ENCODE measurements at places on chromosomes 6 and 20.
A peak's percentile ranks its signal among the peaks of the same experiment; 100 is the strongest.

DNA sequence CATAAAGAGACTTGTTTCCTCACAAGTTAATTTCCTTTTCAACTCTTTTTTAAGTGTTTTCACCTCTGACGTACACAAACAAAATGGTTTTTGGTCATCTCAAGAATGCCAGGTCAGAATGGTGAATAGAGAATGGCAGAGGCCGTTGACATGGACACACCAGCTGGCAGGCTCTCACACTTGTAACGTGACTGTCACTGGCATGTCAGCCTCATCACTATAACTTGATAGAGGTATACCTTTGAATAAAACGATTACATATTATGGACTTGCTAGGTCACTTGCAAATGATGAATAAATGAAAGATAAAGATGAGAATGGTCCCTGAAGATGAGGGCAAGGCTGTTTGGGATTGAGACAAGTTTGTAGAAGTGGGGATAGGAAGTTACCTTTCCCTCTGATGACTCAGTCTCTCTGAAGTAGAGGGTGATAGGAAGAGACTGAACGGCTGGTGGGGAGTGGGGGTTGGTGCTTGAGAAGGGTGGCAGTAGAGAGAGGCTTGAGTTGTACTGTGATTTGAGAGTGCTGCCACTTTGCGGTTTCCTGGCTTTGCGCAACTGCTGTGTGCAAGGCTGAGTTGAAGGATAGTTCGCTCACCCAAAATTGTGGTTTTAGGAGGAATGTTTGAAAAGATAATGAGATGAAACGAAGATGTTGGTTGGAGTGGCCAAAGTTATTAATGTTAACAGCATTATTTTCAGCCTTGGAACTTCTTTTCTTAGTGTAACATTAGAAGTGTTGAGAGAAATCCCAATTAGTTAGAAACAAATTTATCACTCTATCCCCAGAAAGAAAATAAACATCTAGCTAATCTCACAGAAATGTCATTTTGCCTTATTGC, 30.3 kb downstream of the TBPL1 start:
- DNase-seq: peak; percentile 29

GRCh38 chr6:25614052-25614451, 38.0 kb upstream of the SCGN start:
- no peak for DNase-seq

- DNase-seq: no peak
Measured at GRCh38 chr6:17096652-17097051, 5.2 kb upstream of the STMND1 start.

GRCh38 chr6:161228921-161229591, 44.8 kb downstream of the AGPAT4 start:
- DNase-seq: no peak

DNA sequence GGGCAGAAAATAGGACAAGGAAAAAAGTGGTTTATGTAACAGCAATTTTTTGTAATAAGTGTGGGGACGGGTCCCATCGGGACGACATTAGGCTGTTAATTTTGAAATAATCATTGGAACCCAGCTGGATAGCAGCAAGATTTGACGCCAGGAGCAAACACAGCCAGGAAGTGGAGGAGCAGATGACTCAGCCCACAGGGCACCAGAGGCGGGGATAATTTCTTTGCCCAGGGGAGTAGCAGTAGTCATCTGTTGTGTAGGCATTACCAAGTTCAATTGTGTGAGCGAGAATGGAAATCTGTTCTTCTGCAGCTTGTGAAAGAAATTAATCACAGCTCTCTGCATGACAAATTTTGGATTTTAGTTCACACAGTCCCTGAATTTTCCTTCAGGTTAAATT, 22.6 kb upstream of the RIN2 start:
- DNase-seq: no peak

GRCh38 chr6:84547341-84547801, 217.0 kb downstream of the TBX18 start:
- DNase-seq: no peak

DNA sequence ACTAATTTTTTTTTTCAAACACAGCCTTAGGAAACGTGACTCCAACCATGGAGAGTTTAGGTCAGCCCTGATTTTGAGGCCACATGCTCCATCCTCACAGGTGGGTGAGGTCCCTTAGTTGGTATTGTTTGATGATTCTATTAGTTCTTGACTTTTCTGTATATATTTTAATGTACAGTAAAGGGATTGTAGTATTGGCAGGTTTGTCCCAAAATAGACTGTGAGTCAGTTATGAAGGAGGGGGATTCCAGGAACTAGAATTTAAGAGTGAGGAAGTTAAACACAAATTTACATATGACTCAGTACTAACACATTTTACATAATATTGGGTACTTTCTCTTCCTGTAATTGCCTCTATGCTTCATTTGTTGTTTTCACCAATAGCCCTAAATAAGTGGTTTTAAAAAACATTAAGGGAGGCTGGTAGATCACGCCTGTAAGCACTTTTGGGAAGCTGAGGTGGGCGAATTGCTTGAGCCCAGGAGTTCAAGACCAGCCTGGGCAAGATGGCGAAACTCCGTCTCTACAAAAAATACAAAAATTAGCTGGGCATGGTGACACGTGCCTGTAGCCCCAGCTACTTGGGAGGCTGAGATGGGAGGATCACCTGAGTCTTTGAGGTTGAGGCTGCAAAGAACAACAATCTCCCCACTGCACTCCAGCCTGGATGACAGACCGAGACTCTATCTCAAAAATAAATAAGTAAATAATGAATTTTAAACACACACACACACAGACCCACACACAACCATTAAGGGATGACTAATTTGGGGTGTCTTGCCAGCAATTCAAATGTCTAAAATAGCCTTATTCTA, 81.8 kb downstream of the SGK1 start:
- DNase-seq: no peak

GRCh38 chr6:157019115-157019641, 242.0 kb downstream of the ARID1B start:
- no peak for DNase-seq

DNA sequence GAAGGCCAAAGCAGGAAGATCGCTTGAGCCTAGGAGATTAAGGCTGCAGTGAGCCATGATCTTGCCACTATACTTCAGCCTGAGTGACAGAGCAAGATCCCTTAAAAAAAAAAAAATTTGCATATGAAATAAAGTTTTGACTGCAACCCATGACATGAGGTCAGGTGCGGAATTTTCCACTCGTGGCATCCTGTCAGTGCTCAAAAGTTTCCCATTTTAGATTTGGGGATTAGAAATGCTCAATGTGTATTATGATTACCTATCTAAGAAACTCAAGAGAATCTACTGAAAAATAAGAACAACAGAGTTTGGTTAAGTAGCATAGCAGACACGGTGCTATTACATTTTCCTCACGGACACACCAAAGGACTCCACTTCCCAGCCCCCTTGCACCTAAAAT, 11.7 kb downstream of the SLC23A2 start:
- no peak for DNase-seq

GRCh38 chr20:48773837-48774418, 53.9 kb downstream of the PREX1 start:
- DNase-seq: no peak

- DNase-seq: no peak
Measured at GRCh38 chr6:160010067-160010466, 41.2 kb downstream of the IGF2R start.

- DNase-seq: no peak
Measured at GRCh38 chr6:139337830-139338229, 36.6 kb downstream of the CITED2 start.

DNA sequence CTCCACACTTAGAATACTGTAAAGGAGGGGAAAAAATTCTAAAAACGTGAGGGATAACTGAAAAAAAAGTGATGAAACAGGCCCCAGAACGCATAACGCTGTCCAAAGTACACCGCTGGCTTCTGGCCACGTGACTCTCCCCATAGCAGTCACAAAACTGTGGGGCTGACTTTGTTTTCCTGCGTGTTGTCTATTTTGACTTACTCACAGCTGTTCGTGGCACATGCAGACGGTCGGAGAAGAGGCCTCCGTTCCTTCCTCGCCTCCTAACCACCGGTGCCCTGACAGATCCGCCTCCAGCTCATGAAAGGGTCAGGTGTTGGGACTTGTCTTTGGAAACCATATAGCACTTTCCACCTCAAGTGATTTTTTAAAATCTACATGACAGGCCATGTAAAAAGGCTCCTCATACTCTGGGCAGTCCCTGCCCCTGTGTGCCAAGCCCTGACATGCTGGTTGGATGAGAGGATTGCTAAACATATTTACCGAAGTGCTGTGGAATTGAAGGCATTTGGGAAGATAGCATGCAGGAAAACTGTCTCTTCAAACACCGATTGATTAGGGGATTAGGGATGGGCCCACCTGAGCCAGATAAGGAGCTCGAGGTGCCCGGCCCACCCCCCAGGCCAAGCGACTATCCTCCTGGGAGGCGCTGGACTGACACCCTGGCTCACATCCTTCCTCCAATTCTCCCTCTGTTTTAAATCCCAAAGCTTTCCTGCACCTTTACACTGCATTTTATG, 54.8 kb downstream of the DACT2 start:
- DNase-seq: no peak

DNA sequence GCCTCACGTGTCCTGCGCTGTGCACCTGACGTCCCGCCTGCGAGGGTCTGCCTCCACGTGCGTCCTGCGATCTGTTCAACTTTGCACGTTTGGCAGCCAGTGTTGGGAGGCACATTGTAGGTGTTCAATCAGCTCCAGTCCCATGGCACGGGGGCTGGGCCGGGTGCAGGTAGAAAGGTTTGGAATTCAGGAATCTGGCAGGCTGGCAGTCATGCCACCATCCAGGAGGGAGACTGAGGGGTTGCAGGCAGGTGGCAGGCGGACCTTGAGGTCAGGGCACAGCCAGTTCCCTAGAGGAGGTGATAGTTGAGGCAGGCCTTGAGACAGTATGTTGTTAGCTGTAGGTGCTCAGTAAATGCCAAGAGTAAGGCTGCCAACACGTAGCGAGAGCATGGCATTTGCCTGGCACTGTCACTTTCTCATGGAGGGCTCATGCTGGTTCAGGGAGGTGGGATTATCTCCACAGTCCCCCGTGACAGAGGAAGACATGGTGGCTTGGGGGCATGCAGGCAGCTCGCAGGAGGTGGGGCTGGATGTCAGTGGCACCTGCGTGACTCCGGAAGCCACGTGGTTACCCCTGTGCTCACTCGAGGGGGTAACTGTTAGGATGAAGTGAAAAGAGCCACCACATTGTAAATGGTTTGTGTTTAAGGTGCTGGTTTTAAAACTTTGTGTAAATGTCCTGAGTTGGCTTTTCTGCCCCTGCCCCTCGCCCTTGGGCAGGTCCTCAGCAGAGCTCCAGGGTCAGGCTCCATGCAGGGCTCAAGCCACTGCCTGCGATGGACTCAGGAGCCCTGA, 111.8 kb upstream of the FRMD1 start:
- no peak for DNase-seq

GRCh38 chr20:10332656-10333415, 101.2 kb downstream of the MKKS start:
- no peak for DNase-seq

DNA sequence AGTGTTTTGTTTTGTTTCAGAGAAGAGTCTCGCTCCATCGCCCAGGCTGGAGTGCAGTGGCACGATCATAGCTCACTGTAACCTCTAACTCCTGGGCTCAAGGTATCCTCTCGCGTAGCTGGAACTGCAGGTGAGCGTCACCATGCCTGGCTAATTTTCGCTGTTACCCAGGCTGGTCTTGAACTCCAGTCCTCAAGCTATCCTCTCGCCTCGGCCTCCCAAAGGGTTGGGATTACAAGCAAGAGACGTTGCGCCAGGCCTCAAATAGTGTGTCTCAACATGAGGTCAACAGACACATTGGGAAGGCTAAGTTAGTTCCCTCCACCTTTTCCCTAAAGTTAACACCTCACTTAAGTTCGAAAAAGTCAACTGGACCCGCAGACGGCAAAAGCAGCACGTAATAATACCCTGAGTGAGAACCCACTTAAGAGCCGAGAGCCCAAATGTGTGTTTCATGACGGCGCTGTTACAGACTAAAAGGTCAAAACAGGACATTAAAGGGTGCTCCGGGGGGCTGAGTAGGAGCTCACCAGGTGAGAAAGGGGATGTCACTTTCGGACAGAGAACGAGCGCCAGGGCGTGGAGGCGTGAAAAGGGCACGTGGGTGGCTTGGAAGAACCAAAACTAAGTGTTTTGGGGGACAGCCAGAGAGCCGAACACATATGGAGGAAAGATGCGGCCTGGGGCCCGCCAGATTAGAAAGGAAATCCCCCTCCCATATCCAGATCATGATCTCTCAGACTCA, 499 bp downstream of the TTI1 start:
- DNase-seq: no peak

DNA sequence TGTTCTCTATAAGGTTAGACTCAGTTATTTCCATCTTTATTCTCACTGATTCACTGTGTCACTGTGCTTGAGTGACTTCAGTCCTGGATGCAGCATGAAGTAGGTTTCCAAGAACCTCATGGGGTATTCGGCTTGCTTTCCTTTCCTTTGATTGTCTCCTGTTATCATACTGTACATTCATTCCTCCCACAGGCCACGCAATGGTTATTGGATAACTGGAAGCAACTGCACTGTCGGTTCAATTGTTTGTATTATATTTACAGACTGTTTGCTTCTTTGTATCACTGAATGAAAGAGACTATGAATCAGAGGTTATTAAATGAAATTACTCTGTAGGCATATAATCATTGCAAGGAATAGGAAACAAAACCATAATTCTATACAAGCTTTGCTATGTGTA, 129.4 kb downstream of the MAP7 start:
- no peak for DNase-seq

GRCh38 chr6:64221776-64222175, 586.2 kb downstream of the PHF3 start:
- DNase-seq: no peak

- DNase-seq: no peak
Measured at GRCh38 chr6:130367767-130368166, 1.9 kb downstream of the TMEM200A start.

DNA sequence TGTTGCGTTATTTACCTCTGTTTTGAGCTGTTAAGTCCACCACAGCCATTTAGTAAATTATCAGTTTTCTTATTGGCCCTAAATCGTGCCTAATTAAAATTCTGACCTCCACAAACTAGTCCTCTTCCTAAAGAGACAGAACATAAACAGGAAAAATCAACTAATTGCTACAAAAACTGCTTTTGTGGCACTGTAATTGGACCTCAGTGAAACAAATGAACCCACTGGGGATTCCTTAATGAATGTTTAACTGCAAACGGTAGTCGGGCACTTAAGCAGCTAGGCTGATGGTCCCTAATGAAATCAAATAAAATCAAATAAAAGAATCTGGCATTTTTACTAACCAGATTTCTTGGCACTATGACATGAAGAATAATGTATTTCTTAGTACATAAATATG, 513.4 kb upstream of the SLC35B3 start:
- no peak for DNase-seq

DNA sequence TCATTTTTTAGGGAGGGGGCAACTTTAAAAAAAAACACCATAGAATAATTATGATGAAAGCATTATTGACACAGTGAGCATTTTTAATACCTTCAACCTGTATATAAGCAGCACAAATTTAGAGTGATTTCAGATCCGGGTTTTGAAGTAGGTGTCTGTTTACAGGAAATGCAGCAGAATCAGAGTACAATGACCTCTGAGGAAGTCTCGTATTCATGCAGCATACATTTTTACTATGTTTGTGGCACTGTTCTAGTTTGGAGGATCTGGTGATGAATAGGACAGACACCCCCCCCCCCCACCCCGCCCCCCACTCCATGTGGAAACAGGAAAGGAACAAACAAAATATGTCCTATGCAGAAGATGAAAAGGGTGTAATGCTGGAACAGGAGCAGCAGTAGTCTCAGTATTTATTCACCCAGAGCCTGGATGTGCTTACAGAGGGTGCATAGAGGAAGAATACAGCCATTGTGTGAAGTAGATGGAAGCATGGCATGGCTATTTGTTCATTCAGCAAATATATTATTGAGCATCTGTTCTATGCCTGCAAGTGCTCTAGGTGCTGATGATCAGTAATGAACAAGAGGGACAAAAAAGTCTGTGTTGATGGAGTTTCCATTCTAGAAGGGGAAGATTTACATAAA, 19.7 kb downstream of the VAPB start:
- DNase-seq: no peak

All from stimulated activated CD4-positive, alpha-beta T cell treated with anti-CD3 and anti-CD28 coated beads, Interleukin-4, amount 100 ng/mL, for 1 hour (primary cell).